ENCODE measurements at places on chromosomes 2 and 18. TPM values are rescaled to one million over a fixed set of nuclear protein-coding genes. Genes with fewer than 3 reads are reported as not detected.

DNA sequence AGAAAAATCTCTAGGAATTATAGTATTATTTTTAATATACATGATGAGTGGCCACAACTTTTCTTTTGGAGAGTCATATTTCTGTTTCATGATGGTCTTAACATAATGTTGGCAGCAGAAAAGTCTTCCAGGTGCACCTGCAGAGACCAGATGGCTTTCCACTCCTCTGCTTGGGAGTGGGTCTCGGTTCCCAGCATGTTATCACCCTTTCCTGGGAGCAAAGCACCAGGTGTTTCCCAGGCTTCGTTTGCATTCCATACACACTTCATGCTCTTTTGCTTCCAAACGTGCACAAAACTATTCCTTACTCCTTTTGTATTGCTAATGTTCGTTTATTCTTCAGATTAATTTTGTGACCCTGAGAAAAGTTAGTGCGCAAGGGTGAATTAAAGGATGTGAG, 305.2 kb downstream of the CDH2 start:
- no peak overlapping the region for H3K27ac ChIP-seq
- no peak overlapping the region for H3K4me3 ChIP-seq
- H3K27me3 ChIP-seq, result no peaks in the 10 kb centered on the region
- no peaks in the 10 kb centered on the region for H3K36me3 ChIP-seq

ERBB4 gene
- total RNA-seq, result 25.3 TPM

IL18R1 gene
- 27.5 TPM for total RNA-seq

- no peak for DNase-seq
- peaks cover 8% of the 10 kb centered on the region for H3K4me1 ChIP-seq
- H3K27me3 ChIP-seq, result no peaks in the 10 kb centered on the region
- H3K4me3 ChIP-seq, result no peak overlapping the region
- peak overlapping the region; percentile 11 for H3K27ac ChIP-seq
Measured at GRCh38 chr18:75280427-75281280, 70.1 kb downstream of the TSHZ1 start.

LDAH gene
- 18.3 TPM for total RNA-seq

GALR1 gene
- total RNA-seq, result not detected

DNA sequence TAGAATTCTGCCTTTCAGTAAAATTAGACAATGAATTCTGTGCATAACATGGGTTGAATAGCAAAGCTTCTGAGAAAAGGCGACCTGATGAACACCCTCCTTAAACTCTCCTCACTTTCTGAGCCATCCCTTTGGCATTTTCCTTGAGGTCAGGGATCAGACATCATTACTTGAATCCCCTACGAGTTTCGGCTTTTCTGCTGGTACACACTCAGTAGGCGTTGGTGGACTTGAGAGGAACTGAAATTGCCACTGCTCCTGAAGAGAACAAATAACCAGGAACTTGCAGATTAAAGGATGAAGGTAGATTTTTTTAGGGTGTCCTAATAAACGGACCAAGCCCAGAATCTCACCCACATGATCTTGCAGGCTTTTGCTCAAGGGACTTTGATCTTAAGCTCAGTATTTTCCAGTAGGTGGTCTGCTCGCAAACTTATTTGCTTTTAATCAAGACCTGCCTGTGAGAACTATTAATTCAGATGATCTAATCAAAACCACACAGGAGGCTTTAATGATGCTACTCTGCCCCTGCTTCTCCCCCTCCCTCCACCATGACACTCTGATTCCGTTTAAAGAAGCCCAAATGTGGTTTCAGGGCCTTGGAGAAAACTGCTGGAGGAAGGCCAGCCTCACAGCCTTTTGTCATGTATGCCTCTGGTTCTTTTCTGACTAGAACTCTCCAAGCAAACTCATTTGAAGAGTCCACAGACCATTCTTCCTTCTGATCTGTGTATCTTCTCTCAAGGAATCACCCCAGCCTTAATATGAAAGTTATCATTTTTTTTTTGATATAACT, 124.9 kb downstream of the PRKCE start:
- no peaks in the 10 kb centered on the region for H3K36me3 ChIP-seq
- peaks cover 37% of the 10 kb centered on the region for H3K4me1 ChIP-seq
- DNase-seq, result no peak
- no peak overlapping the region for H3K4me3 ChIP-seq
- no peaks in the 10 kb centered on the region for H3K27me3 ChIP-seq

- no peaks in the 10 kb centered on the region for H3K36me3 ChIP-seq
- no peak overlapping the region for H3K4me3 ChIP-seq
- DNase-seq, result no peak
- H3K27ac ChIP-seq, result no peak overlapping the region
- H3K4me1 ChIP-seq, result no peaks in the 10 kb centered on the region
Measured at GRCh38 chr2:224343226-224343625, 58.7 kb downstream of the FAM124B start.

- DNase-seq, result peak; percentile 53
- no peaks in the 10 kb centered on the region for H3K36me3 ChIP-seq
- no peaks in the 10 kb centered on the region for H3K27me3 ChIP-seq
- peak overlapping the region; percentile 34 for H3K27ac ChIP-seq
Measured at GRCh38 chr2:30422444-30423040, 24.5 kb upstream of the LCLAT1 start.
